ENCODE measurements at places on chromosomes 5 and 9.

DNA sequence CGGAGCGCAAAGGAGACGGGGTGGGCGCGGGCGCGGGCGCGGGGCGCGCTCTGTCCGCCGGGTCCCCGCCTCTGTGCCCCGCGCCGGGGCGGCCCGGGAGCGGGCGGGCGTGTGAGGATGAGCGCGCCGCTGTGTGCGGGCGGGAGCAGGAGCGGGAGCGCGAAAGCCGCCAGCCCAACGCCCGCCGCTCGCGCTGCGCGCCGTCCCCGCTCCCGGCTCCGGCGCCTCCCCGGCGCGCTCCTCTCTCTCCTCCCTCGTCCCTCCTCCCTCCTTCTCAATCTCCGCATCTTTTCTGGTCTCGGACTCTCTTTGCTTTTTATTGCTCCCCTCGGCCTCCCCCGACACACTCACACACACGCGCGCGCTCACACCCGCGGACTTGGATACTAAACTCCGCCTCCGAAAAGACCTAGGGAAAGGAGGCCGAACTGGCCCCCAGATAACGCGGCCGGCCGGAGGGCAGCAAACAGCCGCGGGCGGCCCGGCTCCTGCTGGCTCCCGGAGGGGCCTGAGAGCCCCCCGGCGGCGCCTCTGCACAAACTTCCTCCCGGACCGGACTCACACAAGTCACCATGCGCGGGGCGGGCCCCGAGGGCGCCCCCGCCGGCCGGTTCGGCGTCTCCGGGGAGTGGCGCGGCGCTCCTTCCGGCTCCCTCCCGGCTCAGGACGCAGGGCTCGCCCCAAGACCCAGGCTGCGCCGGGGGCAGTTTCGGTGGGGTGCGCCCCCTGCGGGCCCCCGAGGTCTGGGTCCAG is at the start of gene FIBCD1:
TSS of gene FIBCD1 (minus strand) at position 596 of the 753 bp plus-strand sequence. CDS start 640 bp downstream, outside the sequence.
- DNase-seq: peak; percentile 42

GRCh38 chr5:63655043-63655442 is 307.2 kb downstream of the HTR1A start:
- no peak for DNase-seq

- peak; percentile 30 for DNase-seq
These were observed 710 bp downstream of the HSD17B4 start for GRCh38 chr5:119453040-119453373.

- no peak for DNase-seq
These were observed 393.5 kb downstream of the DMAC1 start for GRCh38 chr9:7405924-7406604.

DNA sequence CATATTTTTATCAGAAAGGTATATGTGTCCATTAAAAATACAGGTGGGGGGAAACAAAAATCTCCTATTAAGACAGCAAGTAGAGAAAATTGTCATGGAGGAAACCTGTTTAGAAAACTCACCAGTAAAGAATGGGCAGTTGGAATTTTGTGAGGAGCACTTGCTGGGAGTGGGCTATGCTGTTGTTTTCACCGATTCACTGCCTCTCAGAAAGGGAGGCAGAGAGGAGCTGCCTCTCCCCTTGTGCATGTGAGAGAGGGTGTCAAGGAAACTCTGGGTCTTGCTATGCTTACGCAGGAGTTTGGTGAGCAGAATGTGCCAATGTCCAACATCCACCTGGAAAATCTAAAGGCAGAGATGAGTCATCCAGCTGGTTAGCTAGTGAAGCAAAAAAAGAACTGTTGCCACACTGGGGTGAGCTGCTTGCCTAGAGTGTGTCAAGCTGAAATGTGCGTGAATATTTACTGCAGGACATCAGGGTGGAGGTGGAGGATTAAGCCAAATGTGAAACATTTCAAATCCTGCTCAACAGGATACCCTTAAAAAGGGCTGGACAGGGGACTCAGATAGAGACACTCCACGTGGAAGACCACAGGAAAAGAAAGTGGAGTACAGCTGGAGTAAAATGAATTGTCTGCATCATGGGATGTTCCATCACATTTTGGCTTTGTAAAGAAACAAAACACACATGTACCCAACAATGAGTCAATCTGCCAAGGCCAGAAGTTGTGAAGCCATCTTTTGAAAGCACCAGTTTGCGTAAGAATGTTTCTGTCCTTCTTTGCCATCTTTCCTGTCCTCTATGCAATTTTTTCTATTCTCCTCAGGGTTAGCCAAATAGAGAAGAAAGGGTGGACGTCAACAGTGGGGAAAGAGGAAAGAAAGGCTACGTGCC is 449.7 kb upstream of the MPDZ start:
- no peak for DNase-seq

DNA sequence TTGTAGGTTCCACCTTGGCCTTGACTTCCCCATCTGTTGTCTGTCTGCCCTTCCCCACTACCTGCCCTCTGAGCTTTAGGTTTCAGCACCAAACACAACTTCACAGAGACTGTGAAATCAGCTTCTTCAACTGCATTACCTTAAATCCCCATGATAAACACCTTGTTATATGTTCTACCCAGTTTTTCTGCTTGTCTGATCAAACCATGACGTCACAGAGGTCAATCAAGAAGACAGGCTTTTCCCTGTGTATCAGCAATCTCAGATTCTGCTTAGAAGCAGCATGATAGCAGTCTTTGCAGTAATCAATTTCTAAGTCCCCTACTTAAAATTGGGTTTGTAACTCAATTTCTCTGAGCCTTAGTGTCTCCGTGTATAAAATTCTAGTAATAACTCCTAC is 175.0 kb downstream of the PLK2 start:
- no peak for DNase-seq

DNA sequence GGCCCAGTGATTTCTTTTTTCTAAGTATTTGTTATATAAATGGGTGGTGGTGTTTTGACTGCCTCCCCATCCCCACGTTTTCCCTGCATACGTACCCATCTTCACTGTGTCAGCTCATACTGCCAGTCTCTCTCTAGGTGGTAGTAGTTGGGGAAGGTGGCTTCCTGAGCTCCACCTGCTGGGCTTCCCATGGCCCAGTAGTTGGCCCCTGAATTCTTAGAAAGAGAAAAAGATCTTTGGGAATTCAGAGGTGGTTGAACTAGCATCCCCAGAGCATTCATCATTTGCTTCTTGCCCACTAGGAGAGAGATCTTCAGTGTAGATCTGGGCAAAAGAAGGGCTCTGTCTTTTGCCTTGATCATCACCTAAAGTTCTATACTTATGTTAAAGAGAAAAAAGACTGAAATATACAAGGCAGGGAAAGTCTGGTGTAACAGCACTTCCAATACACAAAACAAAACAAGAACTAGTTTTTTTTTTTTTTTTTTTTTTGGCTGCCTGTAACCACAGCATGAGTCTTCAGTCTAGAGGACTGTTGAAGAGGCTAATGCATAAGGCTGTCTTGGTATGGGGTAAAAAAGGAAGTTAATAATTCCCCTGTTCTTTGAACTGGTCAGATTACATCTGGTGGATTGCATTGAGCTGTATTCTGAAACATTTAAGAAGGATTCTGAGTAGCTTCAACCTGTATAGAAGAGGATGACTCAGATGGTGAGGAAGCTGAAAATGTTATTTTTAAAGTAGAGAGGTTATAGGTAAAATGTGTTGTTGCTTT is 128.7 kb downstream of the ATG10 start:
- no peak for DNase-seq

GRCh38 chr9:118954857-118955256 is 414.4 kb downstream of the BRINP1 start:
- DNase-seq: no peak

- DNase-seq: peak; percentile 8
These were observed 7.7 kb downstream of the CENPK start for GRCh38 chr5:65555287-65555686.

GRCh38 chr9:122090981-122091380 is 2.1 kb downstream of the TTLL11 start:
- no peak for DNase-seq

DNA sequence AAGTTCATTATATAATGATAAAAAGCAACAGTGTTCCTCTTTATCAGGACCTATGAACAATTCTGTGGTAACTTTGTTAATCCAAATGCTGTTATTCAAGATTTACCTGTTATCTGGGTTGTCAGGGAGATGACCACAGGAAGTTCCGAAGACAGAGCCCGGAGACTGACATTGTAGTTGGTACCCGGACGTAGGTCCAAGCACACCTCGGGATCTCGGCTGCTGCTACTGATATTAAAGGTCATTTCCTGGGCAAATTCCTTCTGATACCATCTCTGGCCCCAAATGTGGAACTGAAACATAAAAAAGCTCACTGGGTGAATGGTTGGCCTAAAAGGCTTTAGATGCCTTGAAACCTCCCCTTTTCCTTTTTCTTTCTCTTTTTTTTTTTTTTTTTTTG is 96.7 kb downstream of the SUSD1 start:
- no peak for DNase-seq

GRCh38 chr9:38068701-38069628 is at the start of gene SHB:
TSS of gene SHB (minus strand) at chr9:38069227. CDS start at chr9:38068645, 582 bp downstream.
- peak; percentile 60 for DNase-seq

DNA sequence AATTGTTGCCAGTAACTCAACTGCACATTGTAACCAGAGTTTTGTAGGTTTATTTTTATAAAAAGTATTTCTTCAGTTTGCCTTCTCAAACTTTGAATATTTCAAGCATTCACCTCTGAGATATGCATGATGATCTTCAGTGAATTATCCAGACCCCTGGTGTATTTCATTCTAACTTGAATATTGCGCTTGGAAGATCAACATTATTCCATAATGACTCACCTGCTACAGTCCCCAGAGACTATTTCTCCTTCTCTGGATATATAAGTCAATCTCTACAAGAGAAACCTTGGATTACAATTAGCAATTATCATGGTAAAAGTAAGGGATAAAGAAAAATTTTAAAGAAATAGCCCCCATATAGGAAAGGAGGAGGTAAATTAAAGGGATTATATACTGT is 1041.0 kb downstream of the TLE1 start:
- peak; percentile 50 for DNase-seq

DNA sequence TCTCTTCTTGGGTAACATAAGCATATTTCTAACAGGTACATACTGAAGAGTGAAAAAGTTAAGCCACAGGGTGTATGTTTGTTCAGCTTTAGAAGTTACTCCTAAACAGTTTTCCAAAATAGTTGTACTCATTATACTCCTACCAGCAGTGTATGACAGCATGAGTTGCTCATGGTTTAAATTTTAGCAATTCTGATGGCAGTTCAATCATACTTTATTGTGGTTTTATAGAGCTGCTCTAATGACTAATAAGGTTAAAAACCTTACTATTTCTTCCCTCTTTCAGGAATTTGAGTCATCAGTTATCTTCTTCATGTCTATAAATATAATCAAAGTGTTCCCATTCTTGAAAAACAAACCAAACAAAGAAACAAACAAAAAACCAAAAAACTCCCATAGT is 81.5 kb downstream of the CAAP1 start:
- DNase-seq: no peak

GRCh38 chr5:145762833-145763232 is 72.3 kb downstream of the PRELID2 start:
- no peak for DNase-seq

GRCh38 chr5:154206311-154206710 is 15.8 kb downstream of the GALNT10 start:
- no peak for DNase-seq

- no peak for DNase-seq
These were observed 2.6 kb upstream of the UAP1L1 start for GRCh38 chr9:137074657-137075274.

DNA sequence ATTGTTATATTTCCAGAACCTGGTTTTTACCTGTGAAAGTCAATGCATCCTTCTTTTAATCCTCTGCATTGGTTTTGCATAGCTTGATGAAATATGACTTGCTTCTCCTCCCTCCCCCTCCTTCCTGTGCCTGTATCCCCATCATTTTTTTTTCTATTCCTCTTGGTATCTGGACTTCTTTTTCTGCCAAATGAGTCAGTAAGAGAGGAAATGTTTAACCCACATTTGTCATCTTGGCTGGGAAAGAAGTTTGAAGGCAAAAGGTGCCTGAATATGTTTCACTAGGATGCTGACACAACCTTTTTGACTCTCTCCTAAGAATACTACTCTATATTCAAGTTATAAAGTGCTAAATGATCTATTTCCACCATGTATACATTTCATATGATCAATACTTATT is 35.5 kb upstream of the CDKN2B start:
- DNase-seq: peak; percentile 75

GRCh38 chr9:127467621-127468020 is 16.3 kb downstream of the LRSAM1 start:
- DNase-seq: no peak

- DNase-seq: peak; percentile 90
These were observed 5.9 kb upstream of the FRMD3 start for GRCh38 chr9:83544002-83544698.

GRCh38 chr9:130634801-130635200 is 29.6 kb upstream of the PRDM12 start:
- no peak for DNase-seq

GRCh38 chr5:148382961-148383360 is 797 bp upstream of the FBXO38 start:
- DNase-seq: no peak

DNA sequence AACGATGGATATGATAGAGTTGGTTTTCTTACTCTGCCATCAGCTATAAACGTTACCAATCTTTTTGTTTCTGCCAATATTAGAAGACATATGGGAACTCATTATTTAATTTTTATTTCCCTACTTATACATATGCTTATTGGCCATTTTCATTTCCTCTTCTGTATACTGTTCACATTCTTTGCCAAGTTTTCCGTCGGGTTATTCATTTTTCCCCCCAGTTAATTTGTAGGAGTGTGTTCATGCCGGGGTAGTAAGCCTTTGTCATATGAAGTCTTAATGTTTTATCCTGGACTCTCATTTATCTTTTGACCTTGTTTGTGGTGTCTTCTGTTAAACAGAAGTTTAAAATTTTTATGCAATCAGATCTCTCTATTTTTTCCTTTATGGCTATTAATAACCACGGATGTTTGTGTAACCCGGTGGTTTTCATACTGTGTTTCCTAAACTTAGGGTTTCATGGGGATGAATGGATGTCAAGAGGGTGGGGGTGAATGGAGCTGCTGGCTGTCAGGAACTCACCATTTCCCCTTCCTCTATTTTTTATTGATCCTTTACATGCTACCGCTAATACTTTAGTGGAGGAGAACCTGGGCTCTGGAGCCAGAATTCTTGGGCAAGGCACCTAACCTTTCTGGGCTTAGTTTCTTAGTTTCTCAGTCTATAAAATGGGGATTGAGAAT is 42.5 kb upstream of the PPARGC1B start:
- no peak for DNase-seq

- DNase-seq: no peak
These were observed 225.2 kb downstream of the FSTL4 start for GRCh38 chr5:133387091-133387490.

- peak; percentile 66 for DNase-seq
These were observed 8.7 kb downstream of the RANBP6 start for GRCh38 chr9:6006749-6007057.

DNA sequence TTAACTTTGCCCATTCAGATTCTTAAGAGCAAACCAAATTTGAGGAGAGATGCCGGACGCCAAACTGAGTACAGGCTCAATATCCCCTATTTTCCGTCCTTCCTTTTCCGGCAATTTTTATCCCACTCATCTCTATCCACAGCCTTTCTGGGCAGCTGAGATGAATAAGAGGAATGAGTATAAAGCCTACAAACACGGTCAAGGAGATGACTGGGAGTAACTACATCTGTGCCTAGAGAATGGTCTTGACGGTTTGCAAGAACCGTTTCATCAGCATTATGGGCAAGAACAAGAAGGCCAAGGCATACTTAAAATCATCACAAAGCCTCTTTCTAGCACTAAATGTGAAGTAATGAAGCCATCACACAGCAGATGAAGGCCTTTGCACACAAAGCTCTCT is 227.3 kb downstream of the DCP2 start:
- DNase-seq: no peak
